Fibroblast of skin of right biceps (primary cell): ENCODE measurements at places on chromosomes 11 and 22.

DNA sequence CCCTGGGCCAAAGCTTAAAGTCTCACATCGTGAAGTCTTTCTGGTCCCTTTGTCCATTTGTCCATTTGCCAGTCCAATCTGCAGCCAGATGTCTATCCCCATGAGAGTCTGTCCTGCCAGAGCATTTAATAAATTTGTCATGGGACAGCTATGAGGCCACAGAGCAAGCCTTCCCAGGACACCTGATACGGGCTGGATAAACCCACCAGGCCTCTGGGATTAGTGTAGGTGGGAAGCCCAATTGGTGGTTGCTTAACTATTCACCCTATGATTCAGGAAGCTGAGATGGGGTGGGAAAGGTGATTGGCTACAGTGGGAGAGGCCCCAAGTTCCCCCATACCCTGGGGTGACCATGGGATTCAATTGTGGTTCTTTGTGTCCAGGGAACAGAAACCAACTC, 39.9 kb downstream of the MYEOV start:
- no peak for DNase-seq

DNA sequence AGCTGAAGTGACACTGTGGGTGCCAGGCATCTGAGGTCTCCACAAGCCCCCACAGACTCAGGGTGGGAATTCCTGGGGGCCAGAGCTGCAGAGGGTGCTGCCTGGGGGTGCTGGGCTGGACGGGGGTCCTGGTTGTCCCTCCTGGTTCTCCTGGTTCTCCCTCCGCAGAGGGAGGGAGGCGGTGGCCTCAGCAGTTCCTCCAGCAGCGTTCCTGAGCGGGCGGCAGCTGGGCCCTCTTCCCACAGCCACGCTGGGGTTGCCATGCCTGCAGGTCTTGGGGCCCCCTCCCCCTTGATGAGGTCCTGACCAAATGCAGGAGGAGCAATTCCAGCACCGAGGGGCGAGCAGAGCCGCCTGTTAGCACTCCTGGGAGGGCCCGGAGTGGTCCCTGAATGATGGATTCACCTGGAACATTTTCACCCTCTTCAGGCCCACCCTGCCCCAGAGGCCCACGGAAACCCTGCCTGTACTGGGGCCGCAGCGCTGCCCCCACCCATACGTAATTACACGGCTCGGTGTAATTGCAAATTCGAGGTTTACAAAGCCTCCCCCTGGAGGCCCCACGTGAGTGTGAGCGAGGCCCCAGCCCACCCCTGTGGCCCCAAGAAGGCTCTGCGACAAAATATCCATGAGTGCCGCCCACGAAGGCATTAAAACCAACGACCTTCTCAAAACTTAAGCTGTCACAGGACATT, 635 bp downstream of the C11orf21 start:
- no peak for DNase-seq

GRCh38 chr11:115362997-115363396, 141.2 kb downstream of the CADM1 start:
- no peak for DNase-seq

- no peak for DNase-seq
These were observed 80.5 kb upstream of the ADSL start for GRCh38 chr22:40265783-40266182.

DNA sequence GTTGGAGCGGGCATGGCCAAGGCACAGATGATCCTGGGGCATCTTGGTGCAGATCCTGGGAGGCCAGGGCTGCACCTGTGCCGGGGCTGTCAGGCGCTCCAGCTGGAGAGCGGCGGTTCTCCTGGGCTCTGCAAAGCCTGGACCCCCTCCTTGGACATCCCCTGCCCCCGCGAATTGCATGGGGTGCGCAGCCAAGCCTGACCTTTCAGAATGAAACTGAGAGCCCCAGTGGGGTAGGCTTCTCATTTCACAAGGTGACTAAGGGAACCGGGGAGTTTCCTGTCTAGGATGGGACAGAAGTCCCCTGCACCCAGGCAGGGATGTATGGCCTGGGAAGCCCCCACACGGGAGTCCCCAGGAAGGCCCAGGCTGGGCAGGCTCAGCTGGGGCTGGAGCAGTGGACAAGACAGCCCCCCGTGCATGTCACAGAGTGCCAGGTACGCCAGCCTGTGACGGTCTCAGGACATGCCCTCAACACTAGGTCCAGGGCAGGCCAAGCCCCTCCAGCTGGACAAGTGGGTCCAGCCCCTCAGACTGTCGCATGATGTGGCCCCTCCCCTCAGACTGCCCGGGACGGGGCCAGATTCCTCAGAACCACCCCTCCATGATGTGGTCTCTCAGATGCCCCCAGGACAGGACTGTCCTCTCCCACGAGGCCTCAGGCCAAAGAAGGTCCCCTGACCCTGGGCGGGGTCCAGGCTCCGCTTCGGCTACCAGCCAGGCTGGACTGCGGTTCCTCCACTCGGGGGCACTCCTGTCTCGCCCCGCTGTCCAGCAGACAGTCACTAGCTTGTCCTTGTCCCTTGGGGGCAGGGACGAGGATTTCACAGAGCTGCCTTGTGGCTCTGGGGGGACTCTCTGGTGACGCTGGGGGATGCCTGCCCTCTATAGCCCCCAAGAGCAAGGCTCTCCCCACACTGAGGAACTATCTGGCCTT, 2.3 kb downstream of the LSP1 start:
- DNase-seq, result no peak

DNA sequence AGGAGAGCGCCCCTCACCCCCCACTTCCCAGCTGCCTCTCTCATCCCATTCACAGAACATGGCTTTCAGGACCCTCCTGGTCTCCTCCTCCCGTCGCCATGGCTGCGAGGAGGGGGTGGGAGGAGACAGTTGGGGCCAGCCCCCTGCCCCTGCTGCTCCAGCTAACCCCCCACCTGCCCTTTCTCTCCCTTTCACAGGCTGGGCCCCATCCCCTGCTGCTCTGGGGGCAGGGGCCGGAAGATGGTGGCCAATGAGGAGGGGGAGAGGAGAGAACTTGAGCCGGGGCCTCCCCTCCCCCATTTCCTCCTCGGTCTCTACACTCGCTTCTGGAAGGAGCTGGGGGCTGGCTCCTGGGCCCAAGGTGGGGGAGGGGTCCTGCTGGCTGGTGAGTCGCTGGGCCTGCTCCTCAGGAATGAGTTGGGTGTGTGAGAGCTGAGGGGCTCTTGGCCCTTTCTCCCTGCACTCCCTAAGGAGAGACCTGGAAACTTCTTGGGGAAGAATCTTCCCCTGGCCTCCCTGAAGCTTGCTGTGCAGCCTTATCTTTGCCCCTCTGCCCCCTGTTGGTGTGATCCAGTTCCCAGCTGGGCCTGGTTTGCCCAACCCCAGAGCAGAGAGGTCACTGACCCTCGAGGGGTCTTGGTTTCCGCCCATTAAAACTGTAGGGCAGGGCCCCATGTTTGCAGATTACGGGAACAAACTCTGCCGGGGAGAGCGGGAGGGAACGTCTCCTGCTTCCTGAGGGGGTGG, 10.2 kb downstream of the YPEL4 start:
- DNase-seq, result peak; percentile 95

DNA sequence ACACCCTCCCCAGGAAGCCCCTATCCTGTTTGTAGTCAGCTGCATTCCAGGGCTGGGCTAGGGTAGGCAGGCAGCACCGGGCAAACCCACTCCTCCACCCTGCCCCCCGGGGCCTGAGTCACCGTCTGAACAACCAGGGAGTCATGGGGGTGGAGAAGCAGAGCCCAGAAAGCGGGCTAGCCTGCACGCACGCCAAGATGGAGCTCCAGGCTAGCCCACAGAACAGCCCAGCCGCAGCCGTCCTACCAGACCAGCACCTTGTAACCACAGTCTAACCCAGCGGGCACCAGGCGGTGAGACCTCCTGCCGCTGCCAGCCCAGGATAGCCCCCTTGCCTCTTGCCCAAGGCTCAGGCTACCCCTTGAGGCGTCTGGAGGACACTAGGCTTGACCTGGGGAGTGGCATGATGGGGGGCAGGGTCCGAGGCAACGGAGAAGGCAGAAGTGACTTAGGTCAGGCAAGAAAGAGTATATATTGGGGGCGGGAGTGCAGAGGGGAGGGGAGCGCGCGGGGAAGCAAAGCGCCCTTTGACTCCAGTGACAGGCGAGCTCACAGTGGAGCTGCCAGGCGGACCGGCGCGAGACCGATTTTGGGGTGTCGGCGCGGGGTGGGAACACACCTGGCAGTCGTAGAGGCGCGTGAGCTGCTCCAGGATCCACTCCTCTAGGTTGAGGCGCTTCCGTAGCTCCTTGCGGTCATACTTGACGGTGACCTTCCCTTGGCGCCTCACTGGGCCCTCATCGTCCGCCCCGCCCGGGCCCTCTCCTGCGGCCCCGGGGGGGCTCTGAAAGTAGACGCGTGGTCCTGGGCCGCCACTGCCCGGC, 734 bp downstream of the PPP1R14B start:
- DNase-seq, result peak; percentile 96

- peak; percentile 56 for DNase-seq
These were observed 36.0 kb upstream of the LDLRAD3 start for GRCh38 chr11:35907648-35908431.

GRCh38 chr11:65448418-65449105, 26.0 kb downstream of the NEAT1 start:
- no peak for DNase-seq

- no peak for DNase-seq
These were observed 512.3 kb upstream of the RAG2 start for GRCh38 chr11:37110385-37110784.

- DNase-seq, result no peak
These were observed 97.6 kb upstream of the CLMP start for GRCh38 chr11:123292647-123293046.

- no peak for DNase-seq
These were observed 55.9 kb downstream of the SWAP70 start for GRCh38 chr11:9719566-9720289.
